ENCODE measurements at places on chromosomes 11 and 22. TPM values are rescaled to one million over a fixed set of nuclear protein-coding genes. Genes with fewer than 3 reads are reported as not detected.

DNA sequence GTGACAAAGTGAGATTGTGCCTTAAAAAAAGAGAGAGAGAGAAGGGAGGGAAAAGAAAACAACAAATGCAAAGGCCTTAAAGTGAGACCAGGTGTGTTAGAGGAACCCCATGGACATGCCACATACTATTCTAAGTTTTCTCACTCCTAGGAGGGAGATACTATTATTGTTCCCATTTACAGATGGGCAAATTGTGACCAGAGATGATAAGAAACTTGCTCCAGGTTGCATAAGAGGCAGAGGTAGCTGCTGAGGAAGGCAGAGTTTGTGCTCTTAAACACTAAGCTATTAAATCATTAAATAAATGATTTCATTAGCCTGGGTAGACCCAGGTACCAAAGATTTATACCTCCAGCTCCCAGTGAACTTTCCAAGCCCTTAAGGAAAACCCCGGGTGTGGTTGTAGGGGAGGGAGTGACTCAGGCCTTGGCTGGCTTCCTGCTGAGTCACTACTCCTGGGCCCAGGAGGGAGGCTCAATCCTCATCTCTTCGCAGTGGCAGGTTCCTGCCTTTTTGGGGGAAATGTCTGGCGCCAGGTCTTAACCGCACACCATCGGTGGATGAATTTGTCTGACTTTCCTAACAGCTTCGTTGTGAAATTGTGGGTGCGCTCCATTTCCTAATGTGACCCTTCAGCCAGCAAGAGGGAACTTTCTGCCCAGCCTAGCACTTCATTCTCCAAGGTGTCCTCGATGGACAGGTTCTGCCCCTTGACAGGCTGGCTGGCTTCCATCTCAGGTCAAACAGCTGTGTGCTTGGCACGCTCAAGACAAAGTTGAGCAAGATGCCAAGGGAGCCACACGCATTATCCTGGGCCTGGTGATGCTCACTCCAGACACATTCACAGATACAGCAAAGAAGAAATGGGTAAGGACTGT is 33.4 kb upstream of the PTPRJ start:
- peak; percentile 79 for DNase-seq

DNA sequence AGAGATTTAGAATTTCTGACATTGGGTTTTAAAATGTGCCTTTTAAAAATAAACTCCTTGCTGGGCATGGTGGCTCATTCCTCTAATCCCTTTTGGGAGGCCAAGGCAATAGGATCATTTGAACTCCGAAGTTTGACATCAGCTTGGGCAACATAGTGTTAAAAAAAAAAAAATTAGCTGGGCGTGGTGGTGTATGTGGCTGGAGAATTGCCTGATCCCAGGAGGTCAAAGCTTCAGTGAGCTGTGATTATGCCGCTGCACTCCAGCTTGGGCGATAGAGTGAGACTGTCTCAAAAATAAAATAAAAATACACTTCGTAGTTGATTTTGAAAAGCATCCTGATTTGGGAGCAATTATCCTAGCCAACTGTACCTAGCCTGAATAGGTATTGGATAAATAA is 3.4 kb upstream of the APLP2 start:
- DNase-seq, result no peak

- DNase-seq, result no peak
Observed at GRCh38 chr11:116294630-116295029, 478.2 kb downstream of the BUD13 start.

DNA sequence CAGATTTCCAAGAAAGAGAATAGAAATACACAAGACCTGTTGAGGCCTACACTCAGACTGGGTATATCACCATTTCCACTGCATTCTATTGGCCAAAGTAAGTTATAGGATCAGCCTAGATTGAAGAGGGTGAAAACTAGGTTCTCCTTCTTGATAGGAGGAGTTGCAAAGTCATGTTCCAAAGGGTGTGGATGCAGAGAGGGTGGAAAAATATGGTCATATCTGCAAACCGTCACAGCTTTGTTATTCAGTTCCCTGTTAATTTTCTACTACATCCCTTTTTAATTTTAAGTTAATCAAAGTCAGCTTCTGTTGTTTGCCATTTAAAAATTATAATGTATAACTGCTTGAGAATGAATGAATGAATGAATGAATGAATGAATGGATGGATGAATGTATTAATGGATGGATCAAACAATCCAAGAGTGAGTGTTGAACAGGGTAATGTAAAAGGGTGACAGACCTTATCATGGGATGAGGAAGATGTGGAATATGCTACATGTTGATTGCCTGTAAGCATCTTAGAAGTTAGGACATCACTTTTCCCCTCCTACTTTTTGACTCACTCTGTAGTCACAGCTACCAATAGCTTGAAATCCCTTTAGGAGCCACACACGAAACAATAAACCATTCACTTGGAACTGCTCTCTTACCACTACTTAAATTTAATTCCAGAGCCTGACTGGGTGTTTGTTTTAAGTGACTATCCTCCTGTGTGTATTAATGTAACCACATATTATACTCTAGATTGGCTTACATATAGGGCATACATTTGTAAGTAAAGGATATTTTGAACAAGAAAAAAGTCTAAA is 121.5 kb downstream of the CCDC34 start:
- DNase-seq, result peak; percentile 51

DNA sequence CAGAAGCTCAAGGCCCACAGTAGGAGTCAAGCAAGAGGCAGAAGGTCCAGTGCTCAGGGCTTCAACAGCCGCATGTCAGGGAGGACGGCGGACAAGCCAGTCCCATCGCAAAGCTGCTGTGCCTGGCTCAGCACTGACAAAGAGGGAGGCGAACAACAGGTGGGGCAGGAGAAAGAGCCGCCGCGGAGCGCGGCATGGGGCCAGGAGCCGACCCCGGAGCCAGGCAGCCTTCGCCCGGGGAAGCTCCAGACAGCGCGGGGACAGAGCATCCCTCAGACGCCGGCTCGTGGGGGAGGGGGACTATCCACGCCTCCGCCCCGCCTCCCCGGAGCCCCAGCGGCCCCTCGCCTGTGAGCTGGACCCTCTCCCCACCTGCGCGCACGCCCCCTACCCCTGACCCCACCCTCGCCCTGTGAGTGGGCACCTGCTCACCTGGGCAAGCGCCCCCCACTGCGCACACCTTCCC is 369 bp downstream of the DHCR7 start:
- DNase-seq, result no peak

DNA sequence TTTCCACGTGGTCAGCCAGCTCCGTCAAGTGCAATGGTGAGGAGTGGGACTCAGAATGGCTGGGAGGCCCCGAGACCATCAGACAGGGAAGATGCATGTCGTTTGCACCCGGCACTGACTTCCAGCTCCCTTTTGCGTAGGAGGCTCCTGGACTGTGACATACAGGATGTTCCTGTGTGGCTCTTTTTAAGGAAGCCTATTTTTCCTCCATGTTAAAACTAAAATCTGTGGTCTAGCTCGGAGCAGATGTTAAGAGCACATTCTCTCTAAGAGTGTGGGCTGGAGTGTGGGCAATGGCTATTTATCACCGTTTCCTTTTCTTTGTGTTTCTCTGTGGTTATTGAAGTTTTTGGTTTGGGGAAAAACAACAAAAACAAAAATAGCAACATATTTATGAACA is 40.9 kb upstream of the AMPD3 start:
- no peak for DNase-seq

GRCh38 chr11:28631148-28631547 is 523.0 kb downstream of the METTL15 start:
- DNase-seq, result no peak

DNA sequence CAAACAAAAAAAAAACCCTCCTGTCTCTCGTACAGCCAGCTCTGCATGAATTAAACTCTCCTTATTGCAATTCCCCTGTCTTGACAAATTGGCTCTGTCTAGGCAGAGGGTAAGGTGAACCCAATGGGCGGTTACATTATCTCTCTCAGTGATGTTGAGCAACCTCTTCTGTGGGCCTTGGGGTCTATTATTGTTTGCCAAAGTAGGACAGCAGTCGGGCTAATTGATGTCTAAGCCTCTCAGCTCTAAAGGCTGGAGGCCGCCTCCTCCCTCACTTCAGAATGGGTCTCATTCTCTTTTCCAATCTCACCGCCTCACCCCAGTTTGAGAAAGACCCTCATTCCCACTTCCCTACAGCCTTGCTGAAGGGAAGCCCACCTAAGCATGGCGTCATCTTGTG is 1.3 kb upstream of the SLC25A45 start:
- no peak for DNase-seq

DNA sequence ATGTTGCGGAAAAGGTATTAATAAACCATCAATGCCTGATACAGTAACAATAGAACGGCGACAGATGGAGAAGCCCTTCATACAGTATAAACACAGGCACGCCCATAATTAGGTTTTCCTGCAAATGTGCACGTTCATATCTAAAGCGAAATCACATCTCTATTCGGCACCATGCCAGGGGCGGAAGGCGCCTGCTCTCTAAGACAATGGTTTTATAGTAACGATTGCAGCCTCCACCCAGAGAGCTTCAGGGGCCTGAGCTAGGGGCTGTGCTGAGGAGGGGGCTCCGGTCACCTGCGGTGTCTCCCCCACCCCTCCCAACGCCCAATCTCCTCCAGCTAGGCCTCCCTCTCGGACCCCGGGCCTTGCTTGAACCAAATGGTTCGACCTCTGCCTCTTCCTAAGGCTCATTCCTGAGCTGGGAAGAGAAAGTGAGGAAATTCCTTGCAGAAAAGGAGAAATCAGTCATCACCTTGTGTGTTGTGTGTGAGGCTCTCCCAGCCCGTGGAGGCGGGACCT is 9.6 kb downstream of the KRTAP5-5 start:
- DNase-seq, result no peak

GRCh38 chr11:111571829-111572501 is 30.3 kb upstream of the SIK2 start:
- no peak for DNase-seq

GRCh38 chr11:118610773-118611432 is 3.5 kb downstream of the PHLDB1 start:
- DNase-seq, result no peak

- DNase-seq, result peak; percentile 41
Observed at GRCh38 chr11:34044664-34045485, 6.7 kb upstream of the CAPRIN1 start.

- no peak for DNase-seq
Observed at GRCh38 chr11:130024361-130024760, 21.7 kb upstream of the PRDM10 start.

DNA sequence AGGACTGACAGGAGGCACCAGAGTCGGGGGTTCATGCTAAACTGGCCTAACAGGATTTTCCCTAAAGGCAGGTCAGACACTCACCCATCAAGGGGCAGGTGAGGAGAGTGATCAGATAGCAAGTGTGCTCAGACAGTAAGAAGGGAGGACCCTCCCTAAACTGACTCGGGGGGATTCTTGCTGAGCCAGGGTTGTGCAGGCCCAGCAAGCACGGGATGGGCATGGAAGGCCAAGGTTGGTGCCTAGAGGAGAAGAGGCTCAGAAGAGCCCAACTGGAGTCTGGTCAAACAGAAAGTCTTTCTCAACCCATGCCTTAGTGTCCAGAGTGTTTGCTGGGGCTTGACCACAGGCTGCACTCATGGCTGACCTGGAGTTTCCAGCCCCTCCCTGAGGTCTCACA is 6.2 kb upstream of the APOL1 start:
- DNase-seq, result no peak

GRCh38 chr11:45688472-45689033 is 23.1 kb upstream of the CHST1 start:
- DNase-seq, result no peak

GRCh38 chr22:19808873-19809478 is 45.7 kb downstream of the GNB1L start:
- DNase-seq, result no peak

- DNase-seq, result no peak
Observed at GRCh38 chr22:20583471-20583922, 76.1 kb downstream of the MED15 start.

DNA sequence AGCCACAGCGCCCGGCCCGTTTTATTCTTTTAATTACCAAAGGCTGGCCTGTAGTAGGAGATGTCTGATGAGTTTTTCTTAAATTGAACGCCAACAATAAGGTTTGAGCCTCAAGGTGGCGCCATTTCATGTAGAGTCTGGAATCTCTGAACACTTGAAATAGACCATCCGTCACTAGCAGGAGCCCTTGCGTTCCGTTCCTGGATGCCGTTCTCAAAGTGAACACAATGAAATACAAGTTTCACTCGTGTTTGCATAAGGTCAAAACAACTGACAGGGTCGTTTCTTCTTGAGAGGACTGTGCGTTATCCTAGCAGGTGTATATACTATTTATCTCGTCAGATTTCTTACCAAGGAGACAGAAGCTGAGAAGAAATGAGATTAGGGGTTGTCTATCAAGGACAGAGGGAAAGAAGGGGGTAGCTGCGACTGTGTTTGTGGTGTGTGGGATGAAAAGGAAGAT is 18.7 kb upstream of the SCGB1D1 start:
- peak; percentile 80 for DNase-seq

DNA sequence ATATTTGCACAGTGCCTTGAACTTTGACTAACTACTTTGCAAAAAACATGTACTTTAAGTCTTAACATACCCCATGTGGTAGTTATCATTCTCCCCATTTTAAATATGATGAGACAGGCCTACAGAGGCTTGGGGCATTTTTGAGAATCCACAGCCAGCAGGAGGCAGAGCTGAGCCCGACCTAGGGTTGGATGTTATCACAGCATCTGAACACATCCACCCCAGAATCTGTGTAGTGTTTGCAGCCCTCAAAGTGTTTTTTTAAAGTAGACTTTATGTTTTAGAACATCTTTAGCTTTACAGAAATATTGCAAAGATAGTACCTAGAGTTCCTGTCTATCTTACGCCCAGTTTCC is 17.6 kb downstream of the OTOG start:
- DNase-seq, result no peak

GRCh38 chr11:64900263-64900678 is 16.7 kb downstream of the ATG2A start:
- DNase-seq, result no peak

- no peak for DNase-seq
Observed at GRCh38 chr11:59302991-59303390, 55.7 kb upstream of the OR5AN1 start.

DNA sequence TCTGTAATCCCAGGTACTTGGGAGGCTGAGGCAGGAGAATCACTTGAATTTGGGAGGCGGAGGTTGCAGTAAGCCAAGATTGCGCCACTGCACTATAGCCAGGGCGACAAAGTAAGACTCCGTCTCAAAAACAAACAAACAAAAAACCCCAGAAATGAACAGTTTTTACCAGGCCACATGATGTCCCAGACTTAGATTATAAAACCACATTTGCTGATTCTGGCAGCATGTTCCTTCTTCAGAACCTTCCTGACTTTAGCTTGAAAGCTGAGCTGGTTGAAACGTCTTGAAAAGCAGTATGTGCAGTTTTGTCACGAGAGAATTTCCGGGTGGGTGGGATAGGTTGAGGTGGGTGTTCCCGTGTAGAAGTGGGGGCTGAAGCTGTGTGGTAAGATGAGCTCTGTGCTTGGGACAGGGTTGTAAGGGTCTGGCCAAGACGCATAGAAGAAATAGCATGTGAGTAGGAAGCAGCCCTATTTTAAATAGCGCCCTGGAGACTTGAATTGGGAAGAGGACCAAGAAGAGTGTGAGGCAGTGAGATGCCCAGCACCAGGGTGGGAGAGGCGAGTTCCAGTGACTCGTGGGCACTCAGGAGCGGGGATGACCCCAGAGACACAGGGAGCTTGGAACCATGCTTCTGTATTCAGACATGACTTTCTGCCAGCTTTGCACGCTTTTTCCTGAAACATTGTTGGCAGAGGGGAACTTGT is 7.6 kb downstream of the AP2A2 start:
- DNase-seq, result no peak

The SYT12 gene
- 0.62 TPM for total RNA-seq

The OR51L1 gene
- total RNA-seq, result not detected

The RAB38 gene
- total RNA-seq, result 0.15 TPM

The SCGB1D1 gene
- not detected for total RNA-seq

The SCGB1C1 gene
- not detected for total RNA-seq

The SYTL2 gene
- total RNA-seq, result 132 TPM

The ZNF70 gene
- total RNA-seq, result 3.2 TPM

The OLFML1 gene
- total RNA-seq, result not detected

The RBMXL2 gene
- total RNA-seq, result 0.10 TPM

The C11orf97 gene
- total RNA-seq, result not detected

The OR56A1 gene
- total RNA-seq, result not detected

The RNF215 gene
- 35.8 TPM for total RNA-seq

All from Panc1 (cell line).